ENCODE measurements at places on chromosomes 13 and 19. TPM values are rescaled to one million over a fixed set of nuclear protein-coding genes. Genes with fewer than 3 reads are reported as not detected.

Gene ZNF441
- 0.58 TPM for polyA plus RNA-seq

Gene MAB21L1
- polyA plus RNA-seq = 0.20 TPM

Gene PODNL1
- 2.4 TPM for polyA plus RNA-seq

Gene C5AR2
- 0.12 TPM for polyA plus RNA-seq

Gene NLRP5
- not detected for polyA plus RNA-seq

Gene PABPC3
- 0.12 TPM for polyA plus RNA-seq

Gene RELB
- 1.8 TPM for polyA plus RNA-seq

Gene KIR3DL1
- not detected for polyA plus RNA-seq

Gene ADGRE3
- not detected for polyA plus RNA-seq

Gene ZNF534
- polyA plus RNA-seq = 0.27 TPM

Gene WDR62
- polyA plus RNA-seq = 16.5 TPM

GRCh38 chr19:56971230-56971629 lies 130.7 kb upstream of the PEG3 start:
- no peak for DNase-seq

GRCh38 chr13:29810898-29811297 lies 39.5 kb downstream of the UBL3 start:
- DNase-seq = no peak

GRCh38 chr19:29275266-29275665 lies 62.3 kb upstream of the UQCRFS1 start:
- no peak for DNase-seq

DNA sequence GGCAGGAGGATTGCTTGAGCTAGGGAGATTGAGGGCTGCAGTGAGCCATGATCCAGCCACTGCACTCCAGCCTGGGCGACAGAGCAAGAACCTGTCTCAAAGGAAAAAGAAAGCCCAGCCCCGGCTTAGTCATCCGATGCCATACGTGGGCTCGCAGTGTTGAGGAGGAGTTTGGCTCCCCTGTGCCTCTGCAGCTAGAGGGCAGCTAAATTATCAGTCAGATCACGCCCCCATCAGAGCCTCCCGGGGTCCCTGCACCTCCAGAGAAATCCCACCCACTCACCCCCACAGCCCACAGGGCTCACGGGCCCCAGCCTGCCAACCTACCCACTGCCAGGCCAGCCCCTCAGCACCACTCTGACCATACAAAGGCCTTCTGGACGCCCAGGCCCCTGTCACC lies 27.6 kb downstream of the MAU2 start:
- no peak for DNase-seq

DNA sequence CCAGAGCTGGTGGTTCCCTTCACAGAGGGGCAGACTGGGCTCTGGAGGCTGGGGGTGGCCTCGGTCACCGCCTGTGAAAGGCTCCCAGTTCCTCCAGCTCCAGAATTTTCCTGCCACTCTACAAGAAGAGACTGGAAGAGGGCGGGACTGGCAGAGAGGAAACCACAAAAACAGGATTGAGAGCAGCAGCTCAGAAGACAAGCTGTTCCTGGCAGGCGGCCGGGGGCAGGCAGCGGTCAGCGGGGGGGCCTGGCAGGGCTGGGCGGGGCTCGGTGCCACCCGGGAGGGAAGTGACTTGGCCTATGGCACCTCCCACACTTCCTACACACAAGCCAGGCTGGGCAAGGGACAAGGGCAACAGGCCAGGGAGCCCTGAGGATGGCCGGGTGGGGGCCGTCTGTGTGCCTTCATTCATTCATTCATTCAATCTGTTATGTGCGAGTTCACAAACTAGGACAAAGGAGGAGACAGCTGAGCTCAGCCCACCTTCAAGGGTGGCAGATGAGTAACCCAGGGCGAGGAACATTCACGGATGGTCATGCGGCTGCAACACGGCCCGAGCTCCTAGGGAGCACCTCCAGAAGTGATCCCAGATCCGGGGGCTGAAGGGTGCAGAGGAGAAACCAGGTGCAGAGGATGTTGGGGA lies 16.9 kb upstream of the BTBD2 start:
- DNase-seq = peak; percentile 39

DNA sequence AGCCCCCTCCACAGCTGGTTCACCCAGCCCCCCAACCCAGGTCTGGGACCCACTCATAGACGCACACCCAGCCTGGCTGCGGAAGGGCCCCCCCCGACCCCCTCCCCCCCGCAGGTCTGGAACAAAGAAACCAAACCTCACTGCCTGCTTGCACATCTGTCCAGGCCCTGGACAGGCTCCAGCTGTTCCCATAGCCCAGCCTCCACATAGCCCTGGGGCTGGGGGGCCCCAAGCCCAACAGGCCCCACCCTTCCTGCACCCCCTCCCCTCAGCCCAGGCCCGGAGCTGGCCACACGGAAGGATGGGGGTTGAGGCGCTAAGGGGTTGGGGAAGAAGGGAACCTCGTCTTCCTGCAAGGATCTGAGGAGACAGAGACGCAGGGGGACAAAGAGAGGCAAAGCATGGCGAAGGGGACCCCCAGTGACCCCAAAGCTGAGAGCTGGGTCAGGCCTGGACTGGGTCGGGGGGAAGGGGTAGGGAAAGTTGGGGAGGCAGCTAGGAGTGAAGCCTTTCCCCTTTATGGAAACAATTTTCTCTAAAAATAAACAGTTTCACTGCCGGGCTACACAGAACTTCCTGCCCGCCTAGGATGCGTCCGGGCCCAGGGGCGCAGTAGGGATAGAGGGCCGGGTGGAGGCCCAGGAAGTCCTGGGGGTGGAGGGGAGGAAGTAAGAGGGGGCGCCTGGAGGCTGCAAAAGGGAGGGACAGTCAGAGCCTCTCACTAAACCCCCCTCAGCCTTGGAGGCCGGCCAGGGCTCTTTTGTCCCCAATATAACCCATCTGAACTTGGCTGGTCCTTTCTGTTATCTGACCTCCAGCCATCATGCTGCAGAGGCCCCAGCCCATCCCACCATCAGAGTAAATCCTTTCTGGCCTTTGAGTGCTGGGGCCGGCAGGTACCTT lies 2.4 kb downstream of the KANK2 start:
- no peak for DNase-seq

DNA sequence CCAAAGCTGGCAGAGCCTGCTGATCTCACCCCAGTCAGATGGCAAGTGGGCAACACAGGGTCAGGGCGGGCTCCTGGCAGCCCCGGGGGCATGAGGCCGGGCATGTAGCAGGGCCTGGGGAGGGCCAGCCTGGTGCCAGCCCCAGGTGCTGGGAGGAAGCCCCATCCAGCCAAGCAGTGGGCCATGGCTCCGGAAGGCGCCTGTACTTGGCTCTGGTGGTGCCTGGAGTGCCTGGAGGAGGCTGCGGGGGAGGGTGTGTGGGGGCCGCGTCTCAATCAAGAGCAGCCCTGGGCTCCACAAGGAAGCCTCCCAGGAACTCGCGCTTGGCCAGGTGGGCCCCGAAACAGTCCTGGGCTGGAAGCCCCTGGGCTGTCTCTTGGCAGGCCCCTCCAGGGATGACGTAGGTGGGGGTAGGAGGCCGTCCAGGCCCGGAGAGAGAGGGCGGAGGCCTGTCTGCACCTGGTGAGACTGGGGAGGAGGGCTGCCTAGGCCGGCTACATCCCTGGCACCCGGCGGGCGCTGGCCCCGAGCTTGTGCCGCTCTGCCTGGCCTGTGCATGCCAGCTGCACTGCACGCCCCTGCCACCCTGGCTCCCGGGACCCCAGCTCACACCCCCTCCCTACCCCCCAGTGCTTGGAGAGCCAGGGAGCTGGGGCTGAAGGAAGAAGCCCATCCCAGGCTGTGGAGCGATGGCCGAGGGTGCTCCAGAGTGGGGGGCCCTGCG lies 45.9 kb downstream of the COMP start:
- DNase-seq = no peak

- no peak for DNase-seq
Observed at GRCh38 chr13:50446611-50447010, 396.9 kb downstream of the DLEU7 start.

DNA sequence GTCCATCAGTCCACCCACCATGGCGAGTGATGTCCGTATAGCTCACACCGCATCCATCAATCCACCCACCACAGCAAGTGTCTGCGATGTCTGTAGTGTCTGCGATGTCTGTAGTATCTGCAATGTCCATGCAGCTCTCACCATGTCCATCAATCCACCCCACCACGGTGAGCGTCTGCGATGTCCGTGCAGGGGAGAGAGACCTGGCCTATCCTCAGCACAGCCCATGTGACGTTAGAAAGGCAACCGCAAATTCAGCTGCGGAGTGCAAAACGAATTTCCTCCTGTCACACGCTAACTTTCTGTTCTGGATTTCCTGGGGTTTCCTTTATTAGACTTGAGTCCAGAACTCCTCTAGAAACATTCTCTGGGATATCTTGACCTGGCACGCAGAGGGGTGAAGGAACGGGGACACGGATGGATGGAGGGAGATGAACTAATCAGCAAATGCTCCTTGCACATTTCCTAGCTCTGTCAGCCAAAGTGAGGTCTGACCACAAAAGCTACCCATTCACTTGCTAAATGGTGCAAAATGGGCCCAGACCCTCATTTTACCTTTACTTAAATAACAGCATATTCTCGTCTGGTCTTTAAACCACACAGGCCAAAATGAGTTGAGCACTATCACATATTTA lies 18.3 kb downstream of the RASA3 start:
- no peak for DNase-seq

GRCh38 chr13:34223984-34224383 lies 406.0 kb downstream of the RFC3 start:
- DNase-seq = no peak

DNA sequence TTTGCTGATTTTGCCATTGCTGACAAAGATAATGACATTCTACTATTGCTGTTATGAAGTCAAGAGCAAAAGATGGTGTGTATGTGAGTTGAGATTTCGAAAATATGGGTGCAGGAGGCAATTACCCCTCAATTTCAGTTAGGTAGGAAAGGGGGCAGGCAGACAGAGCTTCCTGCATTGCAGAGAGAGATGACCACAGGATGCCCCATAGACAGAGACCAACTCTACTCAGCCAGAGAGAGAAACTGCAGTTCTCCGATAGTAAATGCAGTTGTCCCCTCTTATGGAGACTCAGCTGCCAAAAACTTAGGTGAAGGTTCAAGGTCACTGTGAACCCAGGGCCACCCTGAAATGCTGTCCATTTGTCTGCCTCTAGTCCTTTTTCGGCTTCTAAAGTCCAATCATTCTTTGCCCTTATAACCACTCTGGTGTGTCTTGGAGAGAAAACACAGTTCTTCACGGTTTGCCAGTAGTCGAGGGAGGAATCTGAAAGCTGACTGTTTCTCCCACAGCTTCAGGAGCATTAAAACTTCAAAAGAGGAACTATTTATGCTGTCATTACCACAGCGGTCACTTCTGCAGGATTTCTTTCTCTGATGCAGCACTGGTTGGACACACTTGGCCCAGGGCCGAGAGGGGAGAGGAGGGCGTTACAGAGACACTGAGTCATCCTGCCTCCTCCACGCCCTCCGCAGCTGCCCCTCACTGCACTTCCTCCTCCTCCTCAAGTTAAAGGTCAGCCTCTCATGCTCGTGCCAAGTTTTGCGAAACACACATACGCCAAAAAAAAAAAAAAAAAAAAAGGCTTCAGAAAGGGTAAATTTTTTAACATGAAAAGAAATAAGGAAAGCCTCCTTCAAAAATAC lies 264.3 kb downstream of the FOXO1 start:
- peak; percentile 48 for DNase-seq

DNA sequence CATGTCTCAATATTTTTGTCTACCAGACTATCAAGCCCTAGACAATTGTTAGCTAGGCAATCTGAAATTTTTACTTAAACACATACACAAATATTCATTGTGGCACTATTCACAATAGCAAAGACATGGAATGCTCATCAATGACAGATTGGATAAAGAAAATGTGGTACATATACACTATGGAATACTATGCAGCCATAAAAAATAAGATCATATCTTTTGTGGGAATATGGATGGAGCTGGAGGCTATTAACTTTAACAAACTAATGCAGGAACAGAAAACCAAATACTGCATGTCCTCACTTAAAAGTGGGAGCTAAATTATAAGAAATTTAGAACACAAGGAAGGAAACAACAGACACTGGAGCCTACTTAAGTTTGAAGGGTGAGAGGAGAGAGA lies 288.6 kb upstream of the MIR17HG start:
- no peak for DNase-seq

DNA sequence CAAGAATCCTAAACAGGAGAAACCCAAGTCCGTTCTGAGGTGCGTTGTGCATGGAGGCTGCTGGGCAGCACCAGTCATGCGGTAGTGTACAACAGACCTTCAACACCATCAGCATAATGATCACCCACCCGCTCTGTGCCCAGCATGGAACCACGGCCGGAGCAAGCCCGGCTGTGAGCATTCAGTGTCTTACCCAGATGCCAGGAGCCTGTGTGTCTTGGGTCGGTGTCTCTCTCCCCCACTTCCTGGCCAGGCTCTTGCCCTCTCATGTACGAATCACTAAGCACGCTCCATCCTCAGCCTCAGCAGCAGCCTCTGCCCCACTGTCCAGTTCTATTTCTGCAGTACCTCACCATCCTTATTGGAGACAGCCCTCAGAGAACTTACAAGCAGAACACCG lies 231.6 kb upstream of the IRS2 start:
- no peak for DNase-seq

- DNase-seq = no peak
Observed at GRCh38 chr19:44600466-44600865, 12.9 kb upstream of the IGSF23 start.

- DNase-seq = no peak
Observed at GRCh38 chr19:49455773-49456172, 2.7 kb downstream of the ALDH16A1 start.

DNA sequence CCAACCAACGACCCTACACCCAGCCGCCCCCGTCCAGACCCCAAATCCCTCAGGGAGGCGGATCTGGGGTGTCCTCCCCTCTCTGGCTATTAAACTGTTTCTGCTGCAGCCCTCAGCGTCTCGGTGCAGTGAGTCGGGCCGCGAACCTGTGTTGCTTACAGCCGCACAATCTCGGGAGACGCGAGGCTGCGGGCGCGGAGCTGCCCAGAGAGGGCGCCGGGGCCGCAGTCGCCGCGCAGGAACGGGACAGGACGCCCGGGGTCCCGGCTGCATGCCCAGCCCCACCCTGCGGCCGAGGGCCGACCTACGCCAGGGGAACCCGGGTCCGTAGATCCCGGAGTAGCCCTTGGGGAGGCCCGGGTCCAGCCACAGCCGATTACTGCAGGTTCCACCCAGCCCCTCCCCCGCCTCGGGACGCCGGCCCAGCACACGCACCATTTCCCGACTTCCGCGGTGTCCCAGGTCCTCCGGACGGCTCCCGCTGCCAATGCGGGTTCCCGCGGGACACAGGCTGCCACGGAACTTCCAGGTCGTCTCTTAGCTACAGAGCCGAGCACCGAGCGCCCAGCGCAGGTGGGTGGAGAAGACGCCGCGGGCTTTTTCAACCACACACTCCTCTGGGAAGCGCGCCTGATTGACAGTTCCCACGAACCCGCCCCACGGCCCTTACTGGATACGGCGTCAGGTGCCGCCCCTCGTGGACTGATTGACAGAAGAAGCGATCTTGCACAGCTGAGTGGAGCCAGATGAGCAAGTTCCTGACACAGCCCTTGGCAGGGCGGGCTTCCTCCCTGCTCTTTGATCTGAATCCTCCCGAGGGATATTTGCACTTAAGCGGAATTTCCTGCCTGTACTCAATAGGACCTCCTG lies at the start of gene ZNF799:
Gene ZNF799 (minus strand): TSS at position 639 of the 870 bp plus-strand sequence. CDS start 201 bp downstream, at position 438.
- DNase-seq = peak; percentile 93

Measured in brain (organoid and tissue), 16 donors.